ENCODE measurements at places on chromosomes 13 and 19.

- no peak for DNase-seq
Measured at GRCh38 chr13:28429685-28430290, 65.1 kb downstream of the FLT1 start.

DNA sequence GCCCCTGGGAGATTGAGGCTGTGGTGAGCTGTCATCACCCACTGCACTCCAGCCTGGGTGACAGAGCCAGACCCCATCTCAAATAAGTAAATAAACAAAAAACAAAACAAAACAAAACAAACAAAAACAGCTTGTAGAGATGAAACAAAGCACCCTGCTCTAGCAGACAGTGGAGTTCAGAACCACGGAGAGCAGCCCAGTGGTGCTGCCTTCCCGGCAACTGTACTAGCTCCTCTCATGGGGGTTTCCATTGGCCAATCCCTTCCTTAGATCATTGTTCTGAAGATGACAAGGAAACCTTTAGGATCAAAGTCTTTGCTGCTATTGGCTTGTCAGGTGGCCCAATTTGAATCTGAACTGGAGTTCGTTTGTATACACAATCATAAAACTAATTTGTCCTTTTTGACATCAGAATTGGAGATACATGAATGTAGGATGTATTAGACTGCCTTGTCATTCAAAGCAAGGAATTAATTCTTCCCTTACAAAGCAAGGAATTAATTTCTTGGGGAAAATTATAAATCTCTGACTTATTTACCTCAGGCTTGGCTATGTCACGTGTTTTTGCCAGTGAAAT, 19.7 kb upstream of the SYCN start:
- no peak for DNase-seq

DNA sequence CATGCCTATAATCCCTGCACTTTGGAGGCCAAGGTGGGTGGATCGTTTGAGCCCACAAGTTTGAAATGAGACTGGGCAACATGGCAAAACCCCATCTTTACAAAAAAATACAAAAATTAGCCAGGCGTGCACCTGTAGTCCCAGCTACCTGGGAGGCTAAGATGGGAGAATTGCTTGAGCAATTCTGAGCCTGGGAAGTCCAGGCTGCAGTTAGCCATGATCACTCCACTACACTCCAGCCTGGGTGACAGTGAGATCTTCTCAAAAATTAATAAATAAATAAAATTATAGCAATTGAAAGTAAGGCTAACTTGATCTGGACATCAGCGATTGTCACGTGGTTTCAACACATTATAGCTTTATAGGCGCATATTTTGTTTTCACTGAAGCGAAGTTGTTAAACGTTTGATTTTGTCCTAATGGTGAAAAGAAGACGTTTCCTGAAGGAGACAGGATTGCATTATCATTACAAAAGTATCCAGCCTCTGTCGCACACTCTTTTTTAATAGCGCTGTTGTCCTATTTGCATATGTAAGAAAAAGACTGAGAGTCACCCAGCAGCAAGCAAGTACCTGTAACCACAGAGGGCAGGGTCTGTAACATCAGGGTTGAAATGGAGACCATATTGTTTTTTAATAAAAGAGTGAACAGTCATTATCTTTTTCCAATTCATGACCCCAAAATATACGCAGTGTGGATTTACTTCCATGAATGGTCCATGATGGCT, 335.7 kb downstream of the DCT start:
- DNase-seq, result no peak

- DNase-seq, result peak; percentile 94
Measured at GRCh38 chr19:38250821-38251563, 5.2 kb downstream of the PPP1R14A start.

GRCh38 chr13:33228648-33229445, 56.7 kb downstream of the STARD13 start:
- no peak for DNase-seq
